IMR-90 (cell line): ENCODE measurements at places on chromosomes 6 and 20. TPM values are rescaled to one million over a fixed set of nuclear protein-coding genes. Genes with fewer than 3 reads are reported as not detected.

GRM4 gene
- not detected in 2 replicates for total RNA-seq

RFX6 gene
- not detected in 2 replicates for total RNA-seq

SDCBP2 gene
- total RNA-seq = 0.54 and 0.83 TPM in 2 replicates

SLC22A16 gene
- total RNA-seq = not detected in 2 replicates

ELOVL4 gene
- total RNA-seq = 2.3 and 5.0 TPM in 2 replicates

RSPO3 gene
- not detected in 2 replicates for total RNA-seq

- DNase-seq = no peak
These were observed 99.3 kb upstream of the MRPS10 start for GRCh38 chr6:42316981-42317380.

GRCh38 chr20:31566658-31567379 lies 38.3 kb upstream of the ID1 start:
- no peak for DNase-seq

DNA sequence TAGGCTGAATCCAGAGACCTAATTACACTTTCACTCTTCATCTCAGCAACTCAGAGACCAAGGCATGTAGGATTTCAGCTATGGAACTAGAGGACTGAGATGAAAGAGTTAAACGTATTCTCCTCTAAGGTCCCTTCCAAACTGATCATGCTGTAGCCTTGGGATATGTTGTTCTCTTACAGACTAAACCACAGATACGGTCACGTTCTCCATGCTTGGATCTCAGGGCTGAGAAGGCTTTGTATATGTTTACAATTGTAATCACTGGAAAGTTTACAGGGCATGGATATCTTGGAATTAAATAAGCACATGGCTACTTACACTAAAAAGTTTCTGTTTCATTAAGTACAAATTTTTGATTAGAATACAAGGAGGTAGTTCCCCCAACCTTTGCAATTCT lies 50.1 kb downstream of the PKIB start:
- DNase-seq = no peak

DNA sequence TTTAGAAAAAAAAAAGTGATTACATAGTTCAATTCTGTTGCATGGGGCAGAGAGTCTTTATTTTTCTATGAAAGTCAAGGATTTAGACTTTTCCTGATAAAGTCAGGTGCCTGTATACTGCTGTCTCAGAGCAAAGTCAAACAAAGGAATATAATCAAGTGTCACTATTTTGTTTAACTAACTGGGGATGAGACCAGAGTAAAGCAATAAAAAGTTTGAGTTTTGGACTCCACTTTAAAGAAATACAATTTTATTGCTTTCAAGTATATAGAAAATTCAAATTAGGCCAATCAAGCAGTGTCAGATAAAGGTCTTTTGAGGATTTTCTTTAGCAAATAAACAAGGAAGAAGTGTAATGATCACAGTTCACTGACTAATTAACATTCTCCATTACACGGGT lies 48.7 kb upstream of the MYLIP start:
- DNase-seq = no peak

DNA sequence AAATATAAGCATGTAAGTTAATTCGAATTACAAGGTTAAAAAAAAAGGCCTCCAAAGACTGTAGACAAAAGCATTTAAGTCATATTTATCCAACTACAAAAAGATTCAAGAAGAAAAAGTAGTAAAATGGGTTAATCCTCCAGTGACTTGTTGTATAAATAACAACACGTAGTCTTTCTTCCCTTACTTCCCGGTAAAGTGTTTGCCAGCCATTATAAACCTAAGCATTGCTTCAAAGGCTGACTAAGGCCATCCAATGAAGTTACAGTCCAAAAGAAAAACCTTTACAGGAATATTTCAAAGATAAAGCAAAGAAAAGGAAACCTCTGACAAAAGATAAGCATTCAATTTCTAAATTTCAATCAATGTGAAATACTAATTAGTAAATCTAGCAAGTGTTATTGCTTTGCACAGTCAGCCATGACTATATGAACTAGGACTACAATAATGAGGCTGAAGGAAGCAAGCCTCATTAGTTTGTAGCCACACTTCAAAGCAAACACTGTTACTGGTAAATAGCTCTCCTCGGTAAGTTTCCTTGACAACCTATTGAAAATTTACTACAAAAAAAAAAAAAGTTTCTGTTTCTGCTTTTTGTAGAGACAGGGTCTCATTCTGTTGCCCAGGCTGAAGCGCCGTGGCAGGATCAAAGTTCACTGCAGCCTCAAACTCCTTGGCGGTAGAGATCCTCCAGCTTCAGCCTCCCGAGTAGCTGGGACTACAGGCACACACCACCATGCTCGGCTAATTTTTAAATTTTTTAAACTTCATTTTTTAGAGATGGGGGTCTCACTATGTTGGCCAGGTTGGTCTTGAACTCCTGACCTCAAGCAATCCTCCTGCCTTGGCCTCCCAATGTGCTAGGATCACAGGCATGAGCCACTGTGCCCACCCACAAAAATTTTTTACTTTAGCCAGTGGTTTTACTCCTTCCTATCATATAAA lies 46.0 kb downstream of the NUDT3 start:
- DNase-seq = no peak

GRCh38 chr20:1381753-1382591 lies 10.9 kb downstream of the FKBP1A start:
- peak; percentile 63 for DNase-seq

- no peak for DNase-seq
These were observed 41.0 kb upstream of the MPC1 start for GRCh38 chr6:166423781-166424180.

- peak; percentile 0 for DNase-seq
These were observed 69.9 kb upstream of the POU3F2 start for GRCh38 chr6:98764373-98764911.

DNA sequence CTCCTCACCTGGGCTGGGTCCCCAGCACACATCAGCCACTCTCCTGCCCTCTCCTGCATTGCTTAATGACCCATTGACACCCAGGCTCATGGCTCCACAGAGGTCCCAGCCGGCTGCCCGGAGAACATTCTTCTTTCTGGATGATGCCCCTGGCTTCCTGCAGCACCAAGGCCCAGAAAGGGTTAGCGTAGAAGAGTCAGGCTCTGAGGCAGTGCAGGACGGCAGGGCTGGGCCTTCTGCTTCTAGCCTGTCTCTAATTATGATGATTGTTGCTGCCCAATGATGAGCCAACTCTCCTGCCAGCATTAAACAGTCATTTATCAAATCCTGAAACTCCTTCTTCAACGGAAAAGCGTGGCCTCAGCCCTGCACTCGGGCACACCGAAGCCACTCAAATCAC lies 66.4 kb downstream of the ZNF217 start:
- no peak for DNase-seq

- peak; percentile 50 for DNase-seq
These were observed 13.3 kb downstream of the FRK start for GRCh38 chr6:116047173-116047933.

DNA sequence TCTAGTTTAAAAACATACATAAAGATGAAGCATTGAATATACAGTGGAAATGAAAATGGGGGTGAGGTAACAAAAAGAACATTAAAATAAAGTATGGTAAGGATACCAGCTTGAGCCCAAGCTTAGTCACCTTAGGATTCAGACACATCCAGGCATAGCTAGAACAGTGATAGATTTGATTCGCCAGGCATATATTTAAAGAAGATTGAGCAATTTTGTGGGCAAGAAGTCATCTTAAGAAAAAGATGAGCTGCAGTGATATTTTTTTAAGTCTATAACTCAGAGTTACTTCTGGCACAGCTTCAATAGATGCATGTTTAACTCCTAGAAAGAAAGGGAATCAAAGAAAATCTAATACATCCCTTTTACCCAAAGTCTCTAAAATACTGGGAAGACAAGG lies 97.9 kb downstream of the BMP5 start:
- DNase-seq = peak; percentile 8

GRCh38 chr20:2207770-2208097 lies 88.1 kb upstream of the TGM3 start:
- DNase-seq = no peak

DNA sequence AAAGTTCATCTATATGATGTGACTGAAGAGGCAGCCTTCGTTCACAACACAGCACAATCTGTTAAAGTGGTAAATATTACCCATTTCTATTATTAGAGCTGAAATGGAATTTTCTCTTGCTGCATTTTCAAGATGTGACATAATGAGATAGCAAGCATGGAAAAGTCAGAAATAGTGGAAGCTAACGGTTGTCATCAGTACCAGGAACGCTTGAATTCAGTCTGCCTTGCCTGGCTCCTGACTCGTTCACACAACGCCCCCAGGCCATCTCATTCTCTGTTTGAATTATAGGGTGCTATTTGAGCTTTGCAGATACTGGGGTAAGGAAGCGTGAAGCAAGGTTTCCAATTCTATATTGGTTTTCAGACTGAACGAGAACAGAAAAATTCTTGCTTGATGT lies 116.5 kb upstream of the MAP3K7 start:
- no peak for DNase-seq

DNA sequence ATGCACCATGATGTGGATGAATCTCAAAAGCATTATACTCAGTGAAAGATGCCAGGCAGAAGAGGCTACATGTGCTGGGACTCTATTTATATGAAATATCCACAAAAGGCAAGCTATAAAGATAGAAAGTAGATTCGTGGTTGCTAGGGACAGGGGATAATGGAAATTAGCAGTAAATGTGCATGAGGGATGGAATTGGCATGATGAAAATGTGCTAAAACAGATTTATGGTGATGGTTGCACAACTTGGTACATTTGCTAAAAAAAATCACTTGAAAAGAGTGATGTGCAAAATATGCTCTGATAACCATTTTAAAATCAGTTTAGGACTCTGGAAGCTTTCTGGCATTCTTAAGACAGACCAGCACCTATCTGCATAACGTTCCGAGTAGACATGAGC lies 61.6 kb downstream of the ALDH8A1 start:
- DNase-seq = no peak

DNA sequence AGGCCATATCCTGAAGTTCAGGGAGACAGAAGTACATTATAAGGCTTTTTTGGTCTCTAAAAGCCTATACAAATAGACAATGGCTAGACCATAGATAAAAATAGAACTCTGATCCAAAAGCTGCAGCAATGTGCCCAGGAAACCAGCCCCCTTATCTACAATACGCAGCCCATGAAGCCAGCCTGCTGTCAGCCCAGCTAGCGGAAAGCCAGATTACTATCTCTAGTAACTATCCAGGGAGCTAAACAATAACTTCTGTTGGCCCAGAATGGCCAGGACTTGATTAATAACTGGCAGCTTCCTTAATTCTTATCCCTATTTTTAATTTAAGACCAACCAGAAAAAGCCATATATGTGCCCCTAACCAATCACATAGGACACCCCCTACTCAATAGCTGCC lies 160.4 kb upstream of the SMLR1 start:
- DNase-seq = no peak

GRCh38 chr6:2257363-2257762 lies 12.0 kb upstream of the GMDS start:
- DNase-seq = no peak

GRCh38 chr6:150266963-150267685 lies 101.7 kb upstream of the IYD start:
- DNase-seq = no peak

- DNase-seq = no peak
These were observed 96.4 kb downstream of the IRF4 start for GRCh38 chr6:487956-488355.

- peak; percentile 79 for DNase-seq
These were observed 6.4 kb upstream of the TAF8 start for GRCh38 chr6:42043787-42044475.

DNA sequence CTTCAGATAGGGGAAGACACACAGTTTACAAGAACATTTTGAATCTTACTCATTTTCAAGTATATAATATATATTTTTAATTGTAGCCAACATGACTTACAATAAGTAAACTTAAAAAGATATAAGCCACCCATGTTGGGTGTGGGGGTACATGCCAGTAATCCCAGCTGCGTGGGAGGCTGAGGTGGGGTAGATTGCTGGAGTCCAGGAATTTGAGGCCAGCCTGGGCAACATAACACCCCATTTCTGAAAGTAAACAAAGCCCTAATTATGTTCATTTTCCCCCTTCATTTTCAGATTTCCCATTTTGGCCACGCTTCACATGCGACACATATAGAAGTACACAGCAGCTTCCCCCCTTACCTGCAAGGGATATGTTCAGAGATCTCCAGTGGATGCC lies 30.5 kb downstream of the SERPINB6 start:
- no peak for DNase-seq

DNA sequence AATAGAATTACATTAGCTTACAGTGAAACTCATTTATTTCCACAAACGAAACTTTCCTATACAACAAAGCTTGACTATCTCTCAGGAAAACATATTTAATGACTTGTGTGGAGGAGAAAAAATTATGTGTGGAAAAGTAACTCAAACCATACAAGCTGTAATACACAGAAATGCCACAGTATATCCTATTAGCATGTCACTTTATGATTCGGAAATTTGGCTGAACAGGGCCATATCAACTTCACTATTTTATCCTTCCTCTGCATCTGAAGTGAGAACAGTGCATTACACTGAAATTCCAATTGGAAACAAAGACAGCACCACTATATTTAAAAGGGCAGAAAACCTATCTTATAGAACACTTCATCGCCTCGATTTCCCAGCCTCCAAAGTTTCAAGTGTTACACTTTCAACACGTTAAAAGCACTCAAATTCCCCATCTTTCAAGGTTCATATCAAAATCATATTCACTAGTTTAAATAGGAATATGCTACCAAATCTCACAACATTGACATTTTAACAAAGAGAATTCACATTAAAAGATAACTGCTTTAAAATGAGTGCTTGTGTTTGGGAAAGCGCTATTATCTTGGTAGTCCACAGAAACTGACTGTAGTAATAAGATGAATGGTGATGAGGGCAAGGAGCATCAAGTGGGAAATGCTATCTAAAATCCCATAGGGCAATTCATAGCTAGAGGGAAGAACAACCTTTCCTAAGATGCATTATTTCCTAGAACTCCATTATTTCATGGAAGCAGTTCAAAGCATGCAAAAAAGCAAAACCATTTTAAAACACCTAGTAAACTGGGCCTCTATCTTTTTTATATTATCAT lies 1.8 kb downstream of the REV3L start:
- peak; percentile 30 for DNase-seq

DNA sequence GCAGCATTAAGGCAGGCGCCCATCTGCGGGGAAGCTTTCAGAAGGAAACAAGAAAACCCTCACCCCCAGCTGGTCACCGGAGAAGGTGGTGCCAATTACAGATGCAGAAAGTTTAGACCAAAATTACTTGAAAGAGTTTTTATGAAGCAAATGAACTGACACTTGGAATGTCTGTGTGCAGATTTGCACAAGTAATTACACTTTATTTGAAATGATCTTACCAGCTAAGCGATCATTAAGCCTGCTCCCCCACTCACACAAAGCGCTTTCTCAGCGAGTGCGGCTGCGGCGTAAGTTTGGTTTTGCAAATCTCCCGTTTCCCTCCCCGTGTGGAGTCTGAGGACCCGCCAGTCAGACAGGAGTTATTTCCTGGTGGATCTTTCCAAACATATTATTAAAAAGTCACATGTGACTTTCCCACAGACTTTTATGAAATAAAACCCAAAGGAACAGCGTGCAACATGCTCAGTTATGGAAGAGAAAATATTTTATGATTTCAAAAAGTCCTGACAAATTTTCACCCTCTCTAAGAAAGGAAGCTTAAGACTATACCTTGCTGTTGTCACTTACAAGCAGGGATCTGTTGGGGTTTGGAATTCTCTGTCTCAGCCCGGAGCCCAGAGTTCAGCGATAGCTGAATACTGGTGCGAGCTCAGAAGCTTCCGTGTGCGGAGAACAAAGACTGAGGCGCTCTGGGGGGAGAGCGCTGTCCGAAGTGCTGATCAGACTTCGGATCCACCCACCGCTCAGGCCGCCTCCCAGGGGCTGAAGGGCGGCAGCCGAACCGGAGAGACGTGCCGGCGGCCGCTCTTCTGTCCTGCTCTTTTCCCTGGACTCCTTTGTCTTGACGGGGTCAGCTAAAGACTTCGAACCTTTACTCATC lies 2.7 kb upstream of the MYT1 start:
- DNase-seq = peak; percentile 38
